NCI-H526 treated with DMSO at 0.1 percent for 48 hours (cell line): ENCODE measurements at places on chromosomes 2 and 18.

- no peak for DNase-seq
Measured at GRCh38 chr2:112694182-112694581, 26.6 kb upstream of the NT5DC4 start.

DNA sequence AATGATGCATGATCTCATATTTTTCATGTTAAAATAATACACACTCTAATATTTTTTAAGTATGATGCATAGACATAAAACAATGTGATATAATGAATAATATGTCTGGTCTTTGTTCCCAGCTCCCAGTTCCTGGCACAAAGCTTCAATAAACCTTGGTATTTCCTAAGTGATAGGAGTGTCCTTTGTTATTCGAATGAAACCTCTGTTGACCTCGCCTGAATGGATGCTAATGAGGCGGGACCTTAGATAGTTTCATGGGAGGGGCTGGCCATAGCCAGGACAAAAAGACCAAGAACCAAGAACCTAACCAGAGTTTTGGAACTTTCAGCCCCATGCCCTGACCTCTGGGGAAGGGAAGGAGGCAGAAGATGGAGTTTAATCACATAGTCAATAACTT is 257.7 kb upstream of the COPS8 start:
- DNase-seq = no peak

- no peak for DNase-seq
Measured at GRCh38 chr18:44799382-44799906, 118.8 kb downstream of the SETBP1 start.

GRCh38 chr2:133716166-133716565 is 147.9 kb upstream of the NCKAP5 start:
- no peak for DNase-seq

GRCh38 chr2:128622955-128623620 is 304.4 kb upstream of the HS6ST1 start:
- DNase-seq = no peak

DNA sequence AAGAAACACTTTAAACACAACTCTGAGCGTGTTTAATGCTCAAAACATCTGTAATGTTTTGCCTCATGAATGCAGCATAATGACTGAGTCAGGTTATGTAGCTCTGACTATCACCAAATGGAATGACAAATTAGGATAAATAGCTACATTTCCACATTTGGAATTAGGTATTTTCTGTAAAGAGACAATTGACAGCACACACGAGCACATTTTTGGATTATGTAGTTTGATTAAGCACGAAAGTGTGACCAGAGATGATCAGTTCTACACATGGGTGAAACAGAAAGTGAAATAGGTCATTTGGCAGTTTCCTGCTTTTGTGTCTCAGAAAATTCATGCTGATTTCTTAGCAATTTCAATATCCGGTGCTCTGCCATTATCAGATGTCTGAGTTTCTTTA is 29.0 kb downstream of the LPIN1 start:
- no peak for DNase-seq

DNA sequence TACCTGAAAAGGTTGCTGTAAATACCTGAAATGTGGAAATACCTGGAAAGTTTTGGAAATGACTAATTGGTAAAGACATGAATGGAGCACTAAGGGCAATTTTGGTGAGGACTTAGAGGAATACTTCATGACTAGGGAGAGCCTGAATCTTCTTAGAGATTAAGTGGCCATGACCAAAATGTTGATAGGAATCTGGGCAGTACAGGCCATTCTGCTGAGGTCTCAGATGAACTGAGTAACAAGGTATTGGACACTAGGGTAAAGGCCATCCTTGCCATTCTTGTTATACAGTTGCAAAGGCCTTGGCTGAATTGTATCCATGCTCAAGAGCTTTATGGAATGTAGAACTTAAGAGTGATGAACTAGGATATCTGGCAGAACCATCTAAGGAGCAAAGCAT is 742.9 kb upstream of the RAB6C start:
- DNase-seq = no peak

GRCh38 chr18:65498605-65499004 is 252.2 kb upstream of the CDH7 start:
- DNase-seq = no peak

GRCh38 chr2:39621596-39621995 is 44.1 kb upstream of the TMEM178A start:
- no peak for DNase-seq

GRCh38 chr18:2572171-2572569 is 813 bp downstream of the NDC80 start:
- no peak for DNase-seq

DNA sequence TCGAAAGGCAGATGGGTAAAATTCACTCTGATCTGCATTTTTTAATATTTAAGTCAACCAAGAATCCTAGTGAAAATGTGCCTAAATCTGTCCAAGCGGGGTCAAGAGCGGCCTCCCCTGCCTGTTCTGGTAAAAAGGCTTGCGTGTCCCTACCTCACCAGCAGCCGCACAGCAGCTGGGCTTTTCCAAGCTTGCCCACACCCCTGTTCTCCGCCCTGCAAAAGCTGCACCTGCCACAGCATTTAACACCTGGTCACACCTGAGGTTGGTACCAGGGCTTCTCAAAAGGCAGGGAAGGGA is 25.8 kb upstream of the TMEM182 start:
- no peak for DNase-seq

GRCh38 chr18:52339891-52340371 is at the start of gene DCC:
DCC (plus strand) TSS chr18:52340197; CDS start chr18:52340788, 591 bp downstream.
- no peak for DNase-seq

DNA sequence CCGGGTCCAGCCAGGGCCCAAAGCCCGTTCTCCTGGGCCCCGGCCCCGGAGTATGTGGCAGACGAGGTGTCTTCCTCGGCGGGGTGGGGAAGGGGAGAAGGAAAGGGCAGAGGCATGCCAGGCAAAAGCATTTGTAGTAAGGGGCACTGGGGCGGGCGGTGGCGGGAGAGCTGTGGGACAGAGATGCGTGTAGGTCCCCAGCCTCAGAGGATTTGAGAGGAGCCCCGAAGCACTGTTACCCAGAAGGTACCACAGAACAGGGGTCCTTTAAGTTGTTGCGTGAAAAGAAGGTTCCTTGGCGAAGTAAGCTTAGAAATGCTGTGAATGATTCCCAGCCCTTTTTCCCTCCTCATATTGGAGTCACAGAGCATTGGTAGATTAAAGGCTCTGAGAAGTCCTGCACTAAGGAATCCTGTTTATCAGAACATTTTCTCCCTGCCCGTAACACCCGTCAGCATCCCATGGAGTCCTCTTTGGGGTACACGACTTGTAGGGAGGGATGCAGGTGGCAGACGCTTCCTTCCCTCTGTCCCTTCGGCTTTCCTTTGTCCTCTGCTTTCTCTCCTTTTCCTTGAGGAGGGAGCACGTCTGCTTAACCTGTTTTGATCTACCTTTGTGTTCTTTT is 12.5 kb downstream of the GAREM2 start:
- no peak for DNase-seq

DNA sequence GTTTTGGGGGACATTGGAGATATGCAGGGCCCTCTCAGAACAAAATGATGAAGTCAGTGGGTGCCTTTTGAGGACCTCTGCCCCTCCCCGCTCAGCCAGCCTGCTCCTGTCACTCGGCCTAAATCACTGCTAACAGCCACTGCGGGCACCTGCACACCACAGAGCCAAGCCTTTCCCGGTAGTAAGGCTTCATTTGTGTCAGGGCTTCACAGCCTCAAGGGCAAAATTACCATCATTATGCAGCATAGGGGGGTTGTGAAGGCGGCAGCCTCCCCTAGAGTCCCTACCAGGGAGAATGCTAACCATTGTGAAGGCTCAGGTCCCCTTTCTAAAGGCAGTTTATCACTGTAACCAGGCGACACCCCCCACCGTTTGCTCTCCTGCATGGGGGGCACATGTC is 519.8 kb upstream of the MYT1L start:
- no peak for DNase-seq

DNA sequence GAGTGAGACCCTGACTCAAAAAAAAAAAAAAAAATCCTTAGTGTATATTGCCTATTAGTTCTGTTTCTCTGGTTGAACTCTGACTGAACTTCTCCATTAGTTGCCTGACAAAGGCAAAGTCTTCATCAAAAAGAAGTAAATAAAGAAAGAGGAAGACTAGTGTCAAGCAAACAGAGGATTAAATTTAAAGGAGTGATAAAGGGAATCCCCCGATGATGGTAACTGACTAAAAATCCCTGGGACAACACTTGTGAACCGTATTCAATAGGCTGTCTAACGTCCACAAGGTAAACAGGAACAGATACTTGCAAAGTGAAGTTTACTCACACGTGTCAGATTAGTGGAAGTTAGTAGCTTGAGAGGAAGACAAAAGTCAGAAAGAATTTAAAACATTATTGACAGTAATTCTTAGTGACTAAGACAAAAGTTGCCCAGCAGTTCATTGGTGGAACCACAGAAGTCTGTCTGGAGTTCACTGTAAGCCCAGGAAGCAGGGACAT is 26.2 kb upstream of the SPOPL start:
- DNase-seq = no peak

GRCh38 chr2:66576561-66577320 is 141.8 kb downstream of the MEIS1 start:
- peak; percentile 19 for DNase-seq

DNA sequence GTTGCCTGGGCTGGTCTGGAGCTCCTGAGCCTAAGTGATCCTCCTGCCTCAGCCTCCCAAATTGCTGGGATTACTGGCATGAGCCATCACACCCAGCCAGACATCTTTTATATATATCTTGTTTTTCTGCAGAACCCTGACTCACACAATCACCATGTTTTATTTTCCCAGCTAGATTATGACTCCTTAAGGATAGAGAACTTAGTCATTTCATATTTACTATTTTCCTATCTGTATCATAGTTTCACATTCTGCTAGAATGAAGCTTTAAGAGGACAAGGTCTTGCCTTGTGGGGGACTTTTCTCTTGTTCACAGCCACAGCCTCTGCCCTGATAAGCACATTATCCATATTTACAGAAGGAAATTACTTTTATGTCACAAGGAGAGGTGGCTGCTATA is 73.9 kb downstream of the LBH start:
- no peak for DNase-seq

DNA sequence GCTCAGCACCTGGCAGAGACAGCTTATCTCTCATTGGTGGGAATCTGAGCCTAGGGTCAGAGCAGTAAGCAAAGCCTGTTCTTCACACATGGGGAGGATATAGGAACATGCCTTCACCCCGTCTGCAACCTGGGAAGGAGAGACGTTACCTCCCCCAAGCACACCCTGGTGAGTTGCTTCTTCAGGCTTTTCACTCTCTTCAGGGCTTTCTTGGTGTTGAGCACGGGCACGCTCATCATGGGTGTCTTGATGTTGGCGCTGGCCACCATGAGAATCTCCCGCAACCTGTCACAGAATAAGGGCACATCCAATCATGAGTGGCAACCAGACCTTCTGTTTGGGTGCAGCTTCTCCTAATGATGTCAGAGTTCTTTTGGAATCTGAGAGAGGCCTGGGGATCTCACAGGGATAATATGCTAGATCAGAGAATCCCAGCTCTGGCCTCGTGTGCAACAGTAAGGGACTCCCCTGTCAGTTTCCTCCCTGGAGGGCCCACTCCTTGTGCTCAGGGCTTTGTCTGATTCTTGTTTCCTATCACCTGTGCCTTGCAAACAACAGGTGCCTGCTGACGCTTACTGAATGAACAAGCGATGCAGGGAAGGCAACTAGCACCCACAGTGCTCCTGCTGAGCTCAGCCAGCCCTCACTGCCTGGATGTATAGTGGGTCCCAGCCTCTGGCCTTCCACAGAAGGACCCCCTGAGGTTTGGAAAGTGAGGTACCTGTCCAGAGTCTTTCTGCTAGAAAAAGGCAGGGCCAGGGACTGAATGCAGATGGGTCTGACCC is 66.3 kb downstream of the POLR1A start:
- DNase-seq = no peak

- DNase-seq = no peak
Measured at GRCh38 chr2:100239486-100240210, 82.7 kb downstream of the LONRF2 start.

DNA sequence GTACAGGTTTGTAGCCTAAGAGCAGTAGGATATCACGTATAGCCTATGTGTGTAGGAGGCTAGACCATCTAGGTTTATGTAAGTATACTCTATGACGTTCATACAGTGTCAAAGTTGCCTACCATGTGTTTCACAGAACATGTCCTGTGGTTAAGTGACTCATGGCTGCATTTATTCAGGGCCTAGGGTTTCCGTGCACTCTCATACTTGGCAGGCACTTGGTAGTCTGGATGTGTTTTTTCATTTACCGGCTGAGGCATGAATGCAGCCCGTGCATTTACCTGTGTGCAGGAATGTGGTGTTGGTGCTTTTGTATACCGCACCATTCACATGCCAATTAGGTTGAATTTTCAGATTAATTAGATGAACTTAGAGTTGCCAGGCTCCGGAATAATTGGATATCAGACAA is 43.4 kb downstream of the MYL12B start:
- DNase-seq = no peak

DNA sequence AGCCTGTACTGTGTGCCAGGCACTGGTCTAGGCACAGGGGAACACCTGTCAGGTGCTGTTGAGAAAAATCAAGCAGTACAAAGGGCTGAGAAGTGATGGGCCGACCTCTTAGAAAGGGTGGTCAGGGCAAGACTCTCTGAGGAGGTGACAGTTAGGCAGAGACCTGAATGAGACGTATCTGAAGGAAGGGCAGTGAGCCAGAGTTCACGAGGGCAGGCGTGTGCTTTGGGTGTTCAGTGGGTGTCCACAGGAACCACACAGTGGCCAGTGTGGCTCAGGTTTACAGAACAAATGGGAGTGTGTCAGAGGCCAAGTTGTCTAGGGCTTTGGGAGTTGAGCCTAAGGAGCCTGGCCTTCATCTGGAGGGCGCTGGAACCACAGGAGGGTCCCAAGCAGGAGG is 6.2 kb downstream of the ARMC9 start:
- no peak for DNase-seq

GRCh38 chr2:222753251-222753824 is 81.9 kb downstream of the MOGAT1 start:
- DNase-seq = peak; percentile 30

DNA sequence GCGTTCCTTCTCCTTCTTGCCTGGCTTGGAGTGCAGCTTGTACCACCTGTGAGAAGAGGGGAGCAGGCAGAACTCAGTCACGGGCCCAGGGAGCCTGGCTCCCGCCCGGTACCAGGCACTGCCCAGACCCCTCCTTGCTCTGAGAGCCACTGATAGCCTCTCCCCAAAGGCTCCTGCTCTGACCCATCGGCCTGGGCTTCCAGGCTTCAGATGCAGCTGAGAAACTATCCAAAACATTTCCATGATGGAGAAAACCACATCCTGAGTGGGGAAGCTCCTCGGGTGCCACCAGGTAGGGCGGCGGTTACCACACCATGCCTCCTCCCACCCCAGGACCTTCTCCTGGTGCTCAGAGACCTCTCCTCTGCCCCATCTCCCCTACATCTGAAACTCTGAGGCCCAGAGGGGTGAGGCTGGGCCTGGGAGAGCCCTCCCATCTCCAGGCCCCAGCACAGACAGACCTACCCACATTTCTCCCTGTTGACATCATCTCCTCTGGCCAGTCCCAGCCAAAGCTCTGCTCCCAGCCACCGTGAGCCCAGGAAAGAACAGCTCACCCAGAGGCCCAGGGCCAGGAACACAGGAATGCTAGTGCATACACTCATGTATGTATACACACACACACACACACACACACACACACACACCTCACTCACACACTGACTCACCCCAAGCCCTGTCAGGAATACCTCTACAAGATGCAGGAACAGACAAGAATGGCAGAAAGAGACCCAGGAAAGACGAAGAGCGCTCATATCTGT is 17.9 kb upstream of the SFXN5 start:
- DNase-seq = no peak

- no peak for DNase-seq
Measured at GRCh38 chr2:222176890-222177289, 121.9 kb downstream of the PAX3 start.
